ENCODE measurements at places on chromosomes 5 and 9. TPM values are rescaled to one million over a fixed set of nuclear protein-coding genes. Genes with fewer than 3 reads are reported as not detected.

DNA sequence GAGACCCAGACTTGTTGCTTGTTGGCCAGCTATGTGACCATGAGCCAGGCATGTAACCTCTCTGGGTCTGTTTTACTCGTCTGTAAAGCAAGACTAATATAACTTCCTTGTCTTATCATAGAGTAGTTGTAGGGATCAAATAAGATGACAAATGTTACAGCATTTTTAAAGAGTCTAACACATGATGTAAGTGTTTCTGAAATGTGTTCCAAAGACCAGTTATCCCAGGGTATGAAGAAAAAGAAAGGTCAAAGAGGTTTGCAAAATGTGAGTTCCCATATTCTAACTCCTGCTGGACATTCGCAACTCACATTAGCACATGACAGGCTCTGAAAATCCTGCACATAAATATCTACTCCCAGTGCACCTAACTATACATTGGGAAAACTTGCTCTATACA is 28.5 kb upstream of the MATR3 start:
- DNase-seq = no peak

DNA sequence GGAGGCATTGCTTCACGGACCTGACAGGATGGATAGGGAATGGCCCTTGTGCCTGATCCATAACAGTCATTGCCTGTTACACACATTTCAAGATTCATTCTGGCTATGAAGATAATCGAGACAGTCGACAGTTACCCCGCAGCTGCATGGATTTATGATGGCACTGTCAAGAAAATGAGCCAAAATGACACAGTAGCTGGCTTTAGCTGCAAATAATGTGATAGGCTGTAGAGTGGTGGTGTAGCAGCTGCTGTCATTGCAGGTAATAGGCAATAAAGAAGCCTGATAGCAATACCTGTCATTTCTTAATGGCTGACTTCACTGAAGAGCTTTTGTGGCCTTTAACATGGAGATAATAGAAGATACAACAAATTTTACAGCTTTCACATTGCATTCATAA is 1085.2 kb upstream of the ARRDC3 start:
- DNase-seq = no peak

- DNase-seq = peak; percentile 43
Observed at GRCh38 chr9:107707428-107707837, 217.9 kb upstream of the KLF4 start.

- DNase-seq = no peak
Observed at GRCh38 chr5:19266791-19267190, 721.2 kb downstream of the CDH18 start.

DNA sequence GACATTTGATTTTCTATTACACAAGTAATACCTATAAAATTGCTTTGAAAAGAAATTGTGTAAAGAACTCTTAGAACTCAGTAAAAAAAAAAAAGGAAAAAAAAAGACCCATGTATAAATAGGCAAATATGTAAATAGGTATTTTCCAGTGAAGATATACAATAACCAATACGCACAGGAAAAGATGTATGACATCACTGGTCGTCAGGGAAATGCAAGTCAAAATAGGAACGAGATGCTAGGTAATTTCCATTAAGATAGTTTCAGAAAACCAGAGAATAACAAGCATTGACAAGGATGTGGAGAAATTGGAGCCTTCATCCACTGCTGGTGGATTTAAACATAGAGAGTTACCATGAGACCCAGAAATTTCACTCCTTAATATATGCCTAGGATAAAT is 708.8 kb downstream of the MTRR start:
- no peak for DNase-seq

The TAF11L10 gene
- not detected for total RNA-seq

The FOXI1 gene
- not detected for total RNA-seq

The POLR1E gene
- total RNA-seq = 15.6 TPM

The TSSK1B gene
- 0.26 TPM for total RNA-seq

The SPRY4 gene
- total RNA-seq = 1.3 TPM

The ORM2 gene
- not detected for total RNA-seq

All from bronchial epithelial cell (primary cell).